ENCODE measurements at places on chromosomes 7 and 10.

GRCh38 chr7:45082031-45082830 is 6.5 kb downstream of the NACAD start:
- DNase-seq: no peak

DNA sequence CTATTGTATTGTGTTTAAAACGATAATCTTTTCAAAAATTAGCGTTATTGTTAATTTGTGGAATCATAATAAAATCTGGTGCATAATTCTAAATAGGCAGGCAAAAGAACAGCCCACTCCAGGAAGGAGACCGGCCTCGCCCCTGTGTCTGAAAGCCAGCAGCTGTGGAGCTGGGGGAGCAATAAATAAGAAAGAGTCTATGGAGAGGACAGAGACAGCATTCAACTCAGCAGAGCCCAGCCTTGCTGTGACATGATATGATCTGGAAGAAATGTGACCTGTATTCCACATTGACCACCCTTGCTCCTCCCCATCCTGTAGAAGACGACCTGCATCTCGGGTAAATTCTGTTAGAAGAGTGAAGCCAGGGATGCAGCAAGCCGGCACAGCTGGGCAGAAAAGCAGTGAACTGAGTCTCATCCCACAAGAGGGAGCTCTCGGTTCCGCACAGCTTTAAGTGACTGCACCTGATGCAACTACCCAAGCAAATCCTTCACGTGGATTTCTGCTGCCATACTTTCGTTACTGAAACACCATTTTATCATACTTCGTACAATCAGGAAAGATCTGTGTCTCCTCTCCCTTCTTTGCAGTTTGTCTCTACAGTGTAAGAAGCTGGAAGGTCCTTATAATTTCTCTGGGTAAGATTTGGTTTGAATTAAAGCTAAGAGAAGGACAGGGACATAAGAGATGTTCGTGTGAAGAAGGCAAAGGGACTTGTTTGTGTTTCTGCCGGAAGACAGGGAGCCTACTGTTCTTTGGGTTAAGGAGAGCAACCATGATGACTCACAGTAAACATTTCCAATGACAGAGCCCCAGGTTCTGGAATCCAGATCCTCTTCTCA is 427.1 kb downstream of the GPAM start:
- peak; percentile 50 for DNase-seq

DNA sequence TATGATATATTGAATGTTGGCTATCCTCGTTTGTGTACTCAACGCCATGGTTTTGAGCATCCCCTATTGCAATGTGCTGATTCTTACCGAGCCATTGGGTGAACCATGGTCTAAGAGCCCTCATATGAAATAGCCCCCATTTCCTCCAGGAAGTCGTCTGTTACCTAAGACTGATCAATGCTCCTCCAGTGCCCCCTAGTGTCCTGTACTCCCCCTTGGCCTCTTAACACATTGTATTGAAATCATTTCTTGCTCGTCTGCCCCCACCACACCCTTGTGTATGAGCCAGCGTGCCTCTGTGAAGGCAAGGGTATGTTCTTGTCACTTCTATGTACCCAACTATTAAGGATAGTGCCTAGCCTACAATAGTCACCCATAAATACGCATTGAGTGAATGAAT is 11.2 kb upstream of the SLC35B4 start:
- peak; percentile 84 for DNase-seq

DNA sequence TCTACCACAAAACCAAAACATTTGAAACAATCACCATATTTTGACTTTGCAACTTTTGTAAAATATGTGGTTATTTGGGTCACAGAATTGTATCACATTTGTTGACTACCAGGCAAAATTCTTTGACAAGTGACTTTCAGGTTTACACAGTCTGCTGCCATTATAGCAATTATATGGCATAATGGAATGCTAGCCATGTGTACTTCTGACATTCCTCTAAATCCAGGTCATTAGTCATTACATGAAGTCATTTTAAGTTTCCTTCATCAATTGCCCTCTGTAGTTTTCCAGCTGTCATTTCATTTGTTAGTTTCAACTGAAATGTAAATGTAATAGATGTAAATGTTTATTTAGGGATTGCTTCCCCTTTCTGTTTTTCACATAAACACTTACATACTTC is 137.5 kb downstream of the IMMP2L start:
- no peak for DNase-seq

GRCh38 chr10:46314071-46314470 is 27.3 kb downstream of the ANTXRL start:
- DNase-seq: no peak

DNA sequence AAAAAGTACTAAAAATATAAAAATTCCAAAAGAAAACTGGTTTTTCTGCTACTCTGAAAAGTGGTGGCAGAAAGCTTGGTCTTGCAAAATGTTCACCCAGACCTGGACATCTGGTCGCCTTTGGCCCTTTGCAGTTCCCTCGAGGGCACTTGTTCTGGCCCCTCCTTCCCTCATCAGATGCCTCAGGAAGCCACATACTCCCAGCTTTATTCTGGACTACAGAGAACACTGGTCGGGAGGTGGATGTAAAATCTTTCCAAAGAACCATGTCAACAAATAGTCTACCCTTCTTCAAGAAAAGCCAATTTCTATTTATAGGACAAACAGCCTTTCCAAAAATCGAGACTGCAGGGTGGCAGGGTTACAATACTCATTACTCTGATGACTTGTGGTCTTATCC is 726.1 kb downstream of the TNS3 start:
- DNase-seq: no peak

DNA sequence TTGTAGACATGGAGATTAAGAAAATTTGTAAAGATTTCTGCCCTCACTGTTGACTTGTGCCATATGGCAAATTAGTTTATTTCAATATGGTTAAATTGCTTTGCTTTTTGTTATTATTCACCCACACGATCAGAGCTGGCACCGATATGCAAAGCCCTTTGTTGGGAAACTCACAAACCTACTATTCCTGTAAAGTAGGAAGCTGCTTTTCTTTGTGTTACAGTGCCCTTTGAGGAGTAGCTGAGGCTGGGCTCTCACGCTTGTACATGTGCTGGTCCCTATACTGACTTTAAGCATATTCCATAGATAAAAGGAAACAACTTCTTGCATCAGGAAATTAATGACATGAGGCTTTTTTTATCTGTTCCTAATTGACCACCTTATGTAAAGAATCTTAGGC is 17.6 kb upstream of the AOAH start:
- no peak for DNase-seq

DNA sequence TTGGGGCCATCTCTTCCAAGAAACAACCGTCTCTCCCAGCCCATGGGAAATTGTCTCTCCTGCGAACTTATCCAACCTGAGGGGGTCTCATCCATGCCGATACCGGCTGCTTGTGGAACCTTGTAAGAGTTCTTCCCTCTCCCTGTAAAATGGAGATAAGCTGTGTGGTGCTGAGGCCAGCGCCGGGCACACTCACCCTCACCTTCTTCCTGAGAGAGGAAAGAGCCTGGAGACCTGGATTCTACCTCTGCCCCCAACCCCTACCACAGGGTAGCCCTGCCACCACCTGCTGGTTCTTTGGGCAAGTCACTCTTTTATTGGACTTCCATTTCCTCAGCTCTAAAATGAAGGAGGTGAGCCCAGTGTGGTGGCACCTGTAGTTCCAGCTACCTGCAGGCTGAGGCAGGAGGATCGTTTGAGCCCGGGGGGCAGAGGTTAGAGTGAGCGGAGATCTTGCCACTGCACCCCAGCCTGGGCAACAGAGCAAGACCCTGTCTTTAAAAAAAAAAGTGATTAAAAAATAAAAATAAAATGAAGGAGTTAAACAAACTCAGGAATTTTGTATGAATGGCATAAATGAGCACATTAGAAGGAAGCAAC is 38.4 kb upstream of the PSAP start:
- peak; percentile 33 for DNase-seq

DNA sequence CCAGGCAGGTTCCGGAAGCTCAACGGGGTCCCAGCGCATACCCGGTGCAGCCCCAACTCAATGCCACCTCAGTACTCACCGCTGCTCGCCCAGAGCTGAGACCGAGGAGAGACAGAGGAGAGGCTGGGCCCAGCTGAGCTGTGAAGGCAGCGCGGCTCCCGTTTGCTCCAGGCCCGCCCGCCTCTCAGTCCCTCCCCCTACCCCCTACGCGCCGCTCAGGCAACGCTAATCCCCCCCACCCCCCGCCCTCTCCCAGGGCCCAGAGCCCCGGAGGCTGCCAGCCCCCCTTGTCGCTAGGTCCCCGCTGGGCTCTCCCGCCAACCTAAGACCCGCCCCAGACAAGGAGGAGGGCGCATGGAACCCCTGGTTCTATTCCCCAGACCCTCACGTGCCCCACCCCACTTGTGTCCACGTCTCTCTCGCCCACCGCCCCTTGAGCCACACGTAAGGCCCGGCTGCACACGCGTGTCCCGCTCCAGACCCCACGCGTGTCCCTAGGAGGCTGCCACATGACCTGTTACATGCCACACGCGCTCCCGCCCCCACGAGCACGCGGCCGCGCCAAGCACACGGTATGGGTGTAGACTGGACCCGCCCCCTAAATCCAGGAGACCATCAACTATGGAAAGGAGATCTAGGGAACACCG is at the start of gene PSD:
TSS of gene PSD (minus strand) at position 164 of the 647 bp plus-strand sequence. CDS start 1,747 bp downstream, outside the sequence.
- DNase-seq: no peak

- DNase-seq: no peak
These were observed 53.7 kb upstream of the FAM3C start for GRCh38 chr7:121449735-121450240.

DNA sequence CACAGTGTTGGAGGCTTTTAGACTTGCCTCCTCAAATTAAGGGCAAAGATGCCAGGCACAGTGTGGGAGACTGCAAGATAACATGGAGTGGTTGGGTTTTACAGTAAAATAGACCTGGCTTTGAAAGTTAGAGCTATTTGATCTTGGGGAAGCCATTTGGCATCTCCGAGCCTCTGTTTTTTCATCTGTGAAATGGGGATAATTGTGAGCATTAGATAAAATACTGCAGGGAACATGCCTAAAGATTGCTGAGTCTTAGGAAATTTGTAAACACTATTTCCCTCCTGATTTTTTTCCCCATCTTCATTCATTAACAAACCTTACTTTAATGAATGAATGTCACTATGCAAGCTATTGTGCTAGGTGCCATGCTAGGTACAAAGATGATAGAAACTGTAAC is 241.3 kb upstream of the SLC26A5 start:
- no peak for DNase-seq

DNA sequence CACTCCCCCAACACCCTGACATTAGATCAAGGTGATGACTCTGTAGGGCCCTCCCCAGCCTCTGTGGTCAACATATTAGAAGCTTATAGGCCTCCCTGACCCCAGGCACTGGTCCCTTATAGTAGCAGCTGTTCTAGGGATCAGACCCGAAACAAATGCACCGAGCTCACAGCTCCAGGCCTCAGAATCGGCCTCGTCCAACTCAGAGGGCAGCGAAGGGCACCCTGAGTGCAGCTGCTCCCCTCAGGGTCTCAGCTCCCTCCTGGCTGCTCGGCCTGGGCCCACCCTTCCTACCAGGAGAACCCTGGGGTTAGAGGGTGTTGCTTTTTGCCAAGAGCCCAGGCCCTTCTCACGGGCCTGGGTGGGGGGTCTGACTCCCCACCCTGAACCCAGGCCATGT is 5.0 kb downstream of the ECHS1 start:
- DNase-seq: no peak

DNA sequence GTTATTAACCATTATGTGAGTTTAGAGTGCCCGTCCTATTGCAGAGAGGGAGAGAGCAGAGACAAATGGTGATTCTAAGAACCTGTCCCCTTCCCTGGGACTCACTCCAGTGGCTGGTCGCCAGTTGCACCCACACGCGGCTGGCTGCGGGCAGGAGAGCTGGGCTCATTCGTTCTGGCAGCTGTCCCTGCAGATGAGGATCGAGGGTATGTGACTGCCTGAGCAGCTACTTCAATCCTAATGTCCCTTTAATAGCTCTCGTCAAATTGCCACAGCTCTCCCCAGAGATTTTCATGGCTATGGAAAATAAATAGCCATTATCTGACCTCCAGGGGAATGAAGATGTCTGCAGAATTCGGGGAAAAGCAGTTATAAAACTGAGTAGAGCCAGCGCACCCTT is 41.6 kb downstream of the RBM28 start:
- DNase-seq: no peak

DNA sequence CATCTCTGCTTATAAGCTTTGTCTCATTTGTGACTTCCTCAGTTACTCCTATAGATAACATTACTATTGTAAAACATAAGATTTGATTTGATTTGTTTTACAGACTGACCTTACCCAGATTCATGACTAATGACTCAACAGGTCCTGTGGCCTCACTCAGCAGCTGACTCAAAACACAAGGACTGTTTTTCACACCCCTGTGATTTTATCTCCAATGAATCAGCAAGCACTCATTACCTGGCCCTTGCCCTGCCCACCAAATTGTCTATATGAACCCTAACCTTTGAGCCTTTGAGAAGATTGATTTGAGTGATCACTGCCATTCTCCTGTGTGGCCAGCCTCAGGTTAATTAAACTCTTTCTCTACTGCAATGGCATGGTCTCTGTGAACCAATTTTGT is 1064.6 kb upstream of the LRRTM3 start:
- no peak for DNase-seq

DNA sequence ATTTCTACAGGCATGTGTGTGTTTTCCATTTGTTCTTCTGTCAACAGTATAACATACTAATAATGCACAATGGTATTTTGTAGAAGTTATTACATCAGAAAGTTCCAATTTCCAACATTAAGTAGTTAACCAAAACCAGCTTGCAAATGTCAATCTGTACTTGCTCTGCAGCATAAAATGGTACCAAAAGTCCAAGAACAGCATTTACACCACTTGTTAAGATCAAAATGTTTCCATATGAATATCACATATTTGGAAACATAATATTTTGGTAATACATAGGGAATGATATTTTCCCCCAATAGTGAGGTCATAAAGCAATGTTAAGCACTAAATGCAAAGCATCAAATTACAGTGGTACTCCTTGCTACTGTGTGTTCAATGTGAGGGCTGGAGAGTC is 162.1 kb downstream of the ZNF438 start:
- no peak for DNase-seq

DNA sequence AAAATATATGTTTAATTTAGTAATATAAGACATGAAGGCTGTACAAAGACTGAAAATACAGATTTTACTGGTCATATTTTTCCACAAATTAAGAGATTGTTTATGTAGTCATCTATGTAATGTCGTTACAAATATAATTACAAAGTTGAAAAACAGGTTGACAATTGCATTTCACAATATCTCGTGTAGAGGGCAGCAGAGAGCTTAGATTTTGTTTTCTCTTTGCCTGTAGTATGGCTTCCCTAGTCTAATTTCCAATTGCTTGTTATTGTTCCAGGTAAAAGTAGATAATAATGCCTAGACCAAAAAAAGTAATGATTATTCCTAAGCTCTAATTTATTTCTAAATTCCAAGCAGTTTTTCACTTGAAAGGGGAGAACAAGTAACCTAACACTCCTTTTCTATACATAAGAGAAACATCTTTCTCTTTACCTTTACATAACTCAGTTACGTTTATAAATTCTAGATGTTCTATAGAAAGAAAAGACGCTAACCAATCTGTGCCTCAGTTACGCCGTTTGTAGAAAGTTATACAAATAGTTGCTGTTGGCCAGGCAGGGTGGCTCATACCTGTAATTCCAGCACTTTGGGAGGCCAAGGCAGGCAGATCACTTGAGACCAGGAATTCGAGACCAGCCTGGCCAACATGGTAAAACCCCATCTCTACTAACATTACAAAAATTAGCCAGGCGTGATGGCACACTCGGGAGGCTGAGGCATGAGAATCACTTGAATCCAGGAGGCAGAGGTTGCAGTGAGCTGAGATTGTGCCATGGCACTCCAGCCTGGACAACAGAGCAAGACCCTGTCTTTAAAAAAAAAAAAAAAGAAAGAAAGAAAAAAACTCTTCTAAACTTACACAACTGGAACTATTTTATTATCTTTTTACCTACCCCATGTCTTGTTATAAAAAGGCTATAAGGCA is 30.0 kb downstream of the NET1 start:
- peak; percentile 64 for DNase-seq
